ENCODE measurements at places on chromosomes 12 and 14.

- no peak for DNase-seq
These were observed 30.8 kb downstream of the NTN4 start for GRCh38 chr12:95759718-95760117.

- DNase-seq = no peak
These were observed 42.1 kb downstream of the KCNMB4 start for GRCh38 chr12:70408004-70408790.

- no peak for DNase-seq
These were observed 13.0 kb downstream of the CLEC2B start for GRCh38 chr12:9856151-9856550.

DNA sequence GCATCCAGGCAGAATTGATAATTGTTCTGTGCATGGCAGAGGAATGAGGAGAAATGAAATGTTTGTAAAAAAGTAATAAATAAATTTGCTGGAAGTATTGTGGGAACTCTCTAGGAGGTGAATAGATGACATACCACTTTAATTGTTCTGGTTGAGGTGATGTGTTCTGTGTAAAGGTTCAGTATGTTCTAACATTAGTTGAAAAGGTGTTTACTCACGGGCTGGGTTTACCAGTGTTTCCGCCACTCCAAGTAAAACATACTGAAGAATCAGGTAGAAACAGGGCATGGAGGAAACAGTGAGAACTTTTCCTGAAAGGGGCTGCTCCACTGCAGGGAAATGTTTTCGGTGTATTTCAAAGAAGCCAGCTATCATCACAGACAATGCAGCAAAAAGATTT, 53.3 kb downstream of the SLC15A5 start:
- DNase-seq = no peak

GRCh38 chr12:111454311-111454710, 48.6 kb downstream of the SH2B3 start:
- DNase-seq = no peak

DNA sequence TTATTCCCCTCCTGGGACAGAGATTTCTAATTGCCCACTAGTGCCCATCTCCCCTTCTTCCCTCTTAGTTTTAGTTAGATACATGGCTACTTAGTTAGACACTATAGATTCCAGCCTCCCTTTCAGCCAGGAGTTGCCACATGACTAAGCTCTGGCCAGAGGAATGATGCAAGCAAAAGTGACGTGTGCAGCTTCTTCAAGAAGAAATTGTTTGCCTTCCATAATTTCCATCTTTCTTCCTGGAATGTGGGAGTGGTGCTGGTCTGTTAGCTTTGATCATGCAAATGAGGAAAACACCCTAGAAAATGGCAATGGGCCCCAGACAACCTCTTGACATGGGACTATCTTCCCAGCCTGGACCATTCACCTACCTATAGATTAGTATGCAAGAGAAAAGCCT, 21.4 kb downstream of the CCDC177 start:
- peak; percentile 67 for DNase-seq

- DNase-seq = no peak
These were observed 7.1 kb upstream of the SERPINA9 start for GRCh38 chr14:94483071-94483451.

DNA sequence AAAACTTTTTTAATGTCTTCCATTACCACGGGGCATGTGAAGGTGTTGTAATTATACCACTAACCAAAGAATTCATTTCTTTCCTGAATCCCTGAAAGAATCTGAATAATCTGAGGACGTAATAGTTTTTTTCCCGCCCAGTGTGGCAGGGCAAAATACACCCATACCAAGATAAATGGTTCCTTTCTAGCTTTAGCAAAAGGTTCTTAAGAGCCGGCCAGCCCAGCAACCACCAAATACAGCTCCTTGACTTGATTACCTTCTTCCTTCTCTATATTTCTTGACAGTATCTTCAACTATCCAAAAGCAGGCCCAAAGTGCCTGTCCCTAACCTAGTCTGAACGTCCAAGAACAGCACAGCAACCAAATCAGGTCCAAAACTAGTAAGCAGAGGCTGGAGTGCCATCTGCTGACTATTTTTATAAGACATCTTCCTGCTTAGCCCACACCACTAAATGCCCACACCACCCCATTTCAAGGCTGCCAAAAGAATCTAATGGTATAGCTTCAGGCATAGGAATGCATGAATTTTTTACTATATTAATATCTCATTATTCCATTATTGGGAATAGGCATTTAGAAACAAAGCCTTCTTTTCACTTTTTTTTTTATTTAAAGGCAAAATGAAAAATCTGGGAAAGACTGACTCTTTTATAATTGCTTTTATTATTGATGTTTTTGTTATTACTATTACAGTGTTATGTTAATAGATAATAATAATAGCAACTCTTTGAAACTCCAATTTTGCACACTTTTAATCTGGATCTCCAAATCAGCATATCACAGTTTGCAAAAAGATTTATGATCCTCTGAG, 524.4 kb downstream of the MED13L start:
- DNase-seq = peak; percentile 82

DNA sequence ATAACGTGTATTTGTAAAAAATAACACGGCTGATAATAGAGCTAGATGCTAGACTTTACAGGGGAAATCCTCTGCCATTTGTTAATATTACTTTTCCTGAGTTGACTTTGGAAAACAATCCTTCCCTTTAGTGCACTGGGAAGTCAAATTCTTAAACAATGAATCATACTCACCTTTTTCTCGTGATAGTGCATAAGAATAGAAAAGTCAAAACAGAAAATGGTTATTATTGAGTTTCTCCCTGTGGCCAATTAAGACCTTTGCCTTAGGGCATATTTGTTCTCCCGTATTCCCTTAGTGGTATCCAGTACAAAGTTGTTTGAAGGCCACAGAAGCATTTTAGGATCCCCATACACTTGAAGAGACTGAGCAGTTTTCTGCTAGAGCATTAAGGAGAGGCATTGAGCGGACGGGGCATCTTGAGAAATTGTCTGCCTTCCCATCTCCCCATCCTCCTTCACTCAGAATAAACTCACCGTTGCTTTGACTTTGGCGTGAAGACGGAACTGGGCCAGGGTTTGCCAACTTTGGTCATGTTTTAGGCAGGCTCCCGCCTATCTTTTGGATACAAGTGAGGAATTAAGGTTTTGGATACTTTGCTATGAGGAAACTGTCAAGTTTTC, 171.3 kb downstream of the TMTC2 start:
- no peak for DNase-seq

GRCh38 chr14:45185100-45185814, 49.5 kb downstream of the FANCM start:
- DNase-seq = peak; percentile 21

DNA sequence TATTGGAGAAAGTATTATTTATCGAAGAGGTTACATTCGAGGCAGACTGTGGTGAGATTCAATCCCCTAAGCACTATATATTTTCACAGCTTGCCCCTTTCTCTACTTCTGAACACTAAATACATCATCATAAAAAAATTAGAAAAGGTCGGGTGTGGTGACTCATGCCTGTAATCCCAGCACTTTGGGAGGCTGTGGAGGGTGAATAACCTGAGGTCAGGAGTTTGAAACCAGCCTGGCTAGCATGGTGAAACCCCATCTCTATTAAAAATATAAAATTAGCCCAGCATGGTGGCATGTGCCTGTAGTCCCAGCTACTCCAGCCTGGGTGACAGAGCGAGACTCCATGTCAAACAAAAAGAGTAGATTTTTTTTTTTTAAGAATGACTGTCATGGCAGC, 70.6 kb upstream of the MYF6 start:
- no peak for DNase-seq

- no peak for DNase-seq
These were observed 53.0 kb downstream of the IFNG-AS1 start for GRCh38 chr12:68042212-68042699.

- DNase-seq = no peak
These were observed 183.5 kb upstream of the C14orf180 start for GRCh38 chr14:104395941-104396681.

- DNase-seq = peak; percentile 22
These were observed 2.6 kb downstream of the DLGAP5 start for GRCh38 chr14:55188686-55189295.

DNA sequence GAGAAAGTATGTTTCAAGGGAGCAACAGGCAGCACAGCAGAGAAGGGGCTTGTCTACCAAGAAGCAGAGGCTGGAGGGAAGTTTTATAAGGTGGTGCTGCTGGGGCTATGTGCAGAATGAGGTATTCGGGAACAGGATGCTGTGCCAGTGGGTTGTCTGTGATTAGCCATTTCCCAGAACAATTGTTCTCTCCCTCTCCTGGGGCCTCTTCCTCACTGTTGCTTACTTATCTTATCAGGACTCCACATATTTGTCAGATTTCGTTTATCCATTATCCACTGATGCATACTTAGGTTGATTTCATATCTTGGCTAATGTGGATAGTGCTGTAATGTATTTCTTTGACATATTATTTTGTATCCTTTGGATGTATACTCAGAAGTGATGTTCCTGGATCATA, 195.1 kb upstream of the RTL1 start:
- DNase-seq = no peak

DNA sequence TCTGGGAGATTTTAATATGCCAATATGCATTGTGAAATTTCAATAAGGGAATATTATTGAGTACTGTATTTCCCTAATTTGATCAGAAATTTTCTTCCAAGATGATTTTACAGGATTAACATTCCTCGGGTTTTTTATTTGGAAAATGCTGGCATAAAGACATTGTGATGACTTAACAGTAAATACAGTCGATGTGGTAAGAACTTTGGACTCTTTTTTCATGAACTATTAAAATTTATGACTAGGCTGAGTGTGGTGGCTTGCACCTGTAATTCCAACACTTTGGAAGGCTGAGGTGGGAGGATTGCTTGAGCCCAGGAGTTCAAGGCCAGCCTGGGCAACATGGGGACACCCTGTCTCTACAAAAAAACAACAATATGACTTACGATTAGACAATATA, 197.1 kb upstream of the RASSF8 start:
- no peak for DNase-seq

DNA sequence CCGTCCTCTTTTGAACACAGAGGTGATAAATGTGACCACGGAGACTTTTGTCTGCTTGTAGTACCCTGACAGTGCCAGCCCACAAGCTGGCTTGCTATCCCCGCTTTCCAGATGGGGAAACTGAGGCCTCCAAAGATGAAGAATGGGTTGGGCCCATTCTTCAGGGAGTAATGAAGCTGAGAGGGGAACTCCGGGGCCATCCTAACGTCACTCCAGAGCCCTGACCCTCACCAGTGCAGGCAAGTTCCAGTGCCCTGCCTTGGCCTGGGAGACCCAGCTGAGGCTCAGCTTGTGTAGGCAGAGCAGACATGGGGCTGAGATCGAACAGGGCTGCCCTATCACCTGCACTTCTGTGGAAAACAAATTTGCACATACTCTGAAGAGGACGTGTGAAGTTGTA, 277.1 kb downstream of the DPF3 start:
- no peak for DNase-seq

GRCh38 chr12:128056136-128056801, 210.7 kb upstream of the TMEM132C start:
- DNase-seq = no peak

DNA sequence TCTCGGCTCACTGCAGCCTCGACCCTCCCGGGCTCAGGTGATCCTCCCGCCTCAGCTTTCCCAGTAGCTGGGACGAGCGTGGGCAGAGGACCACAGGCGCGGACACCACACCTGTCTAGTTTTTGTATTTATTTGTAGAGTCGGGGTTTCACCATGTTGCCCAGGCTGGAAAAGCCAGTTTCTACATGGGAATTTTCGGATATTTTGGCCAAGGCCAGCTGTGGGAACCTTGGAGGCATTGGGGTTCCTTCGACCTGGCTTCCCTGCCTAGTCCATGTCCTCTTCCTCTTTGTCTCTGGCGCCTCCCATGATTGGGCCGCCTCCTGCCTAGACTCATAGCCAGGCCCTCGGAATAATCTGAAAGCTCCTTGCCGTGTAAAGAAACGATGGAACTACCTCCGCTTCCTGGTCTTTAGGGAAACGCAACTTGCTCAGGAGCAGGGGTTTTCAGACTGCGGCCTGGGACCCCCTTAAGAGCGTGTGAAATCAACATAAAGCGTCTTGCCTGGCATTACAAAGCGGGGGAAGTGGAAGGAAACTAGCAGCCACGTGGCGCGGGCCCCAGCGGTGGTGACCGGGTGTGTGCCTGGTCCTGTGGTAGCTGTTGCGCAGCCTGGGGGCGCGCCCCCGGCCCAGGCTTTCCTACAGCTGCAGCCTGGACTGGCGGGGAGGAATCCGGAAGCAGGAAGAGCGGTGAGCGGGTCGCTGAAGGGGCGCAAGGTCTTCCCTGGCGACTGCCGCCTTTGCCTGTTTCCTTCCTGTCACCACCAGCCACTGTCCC, 1.4 kb upstream of the HSP90AA1 start:
- DNase-seq = peak; percentile 46

DNA sequence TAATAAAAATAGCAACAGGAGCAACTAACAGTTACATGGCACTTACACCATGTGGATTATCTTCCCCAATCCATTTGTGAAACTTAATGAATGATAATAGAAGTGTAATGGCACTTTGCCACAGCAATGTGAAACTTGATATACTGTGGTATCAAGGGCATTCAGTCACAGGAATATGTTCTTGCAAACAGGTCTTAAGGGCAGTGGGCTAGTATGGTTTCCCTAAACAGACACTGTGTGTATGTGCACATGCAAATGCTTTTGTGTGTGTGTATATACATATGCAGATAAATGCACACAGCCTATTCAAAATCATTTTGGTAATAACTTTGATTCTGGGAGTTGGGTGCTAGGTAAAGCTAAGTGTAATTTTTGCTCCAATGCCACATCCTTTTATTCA, 26.2 kb upstream of the ARHGAP5 start:
- DNase-seq = no peak

DNA sequence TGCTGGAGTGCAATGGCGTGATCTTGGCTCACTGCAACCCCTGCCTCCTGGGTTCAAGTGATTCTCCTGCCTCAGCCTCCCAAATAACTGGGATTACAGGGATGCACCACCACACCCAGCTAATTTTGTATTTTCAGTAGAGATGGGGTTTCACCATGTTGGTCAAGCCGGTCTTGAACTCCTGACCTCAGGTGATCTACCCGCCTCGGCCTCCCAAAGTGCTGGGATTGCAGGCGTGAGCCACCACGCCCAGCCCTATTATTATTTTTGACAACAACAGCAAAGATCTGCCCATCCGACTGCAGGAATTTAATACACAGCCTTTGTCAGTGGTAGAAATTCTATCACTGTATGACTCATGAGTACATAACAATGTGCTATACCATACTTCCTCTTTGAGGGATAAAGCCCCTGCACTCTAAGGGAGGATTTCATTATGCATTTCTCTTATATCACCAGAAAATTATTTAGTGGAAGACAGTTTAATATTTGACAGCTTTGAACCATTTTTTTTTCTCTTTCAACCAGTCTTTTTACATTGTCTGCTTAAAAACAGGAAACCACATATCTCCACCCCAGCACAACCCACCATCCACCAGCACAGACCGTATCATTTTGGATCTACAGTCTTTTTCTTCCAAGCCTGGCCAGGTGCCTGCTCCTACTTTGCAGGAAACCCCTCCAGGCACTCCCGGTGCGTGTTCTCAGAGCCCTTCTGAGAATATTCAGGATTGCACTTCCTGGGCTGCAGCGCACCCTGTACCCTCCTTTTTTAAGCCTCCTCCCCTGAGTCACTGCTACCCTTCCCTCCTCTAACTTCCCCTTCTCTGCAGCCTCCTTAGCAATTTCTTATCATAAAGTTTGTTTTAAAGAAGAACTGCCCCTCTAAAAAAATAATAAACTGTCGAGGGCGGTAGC, 594 bp downstream of the ARHGDIB start:
- no peak for DNase-seq

All from AG20443 (cell line).